ENCODE measurements at places on chromosomes 12 and 14. TPM values are rescaled to one million over a fixed set of nuclear protein-coding genes. Genes with fewer than 3 reads are reported as not detected.

DNA sequence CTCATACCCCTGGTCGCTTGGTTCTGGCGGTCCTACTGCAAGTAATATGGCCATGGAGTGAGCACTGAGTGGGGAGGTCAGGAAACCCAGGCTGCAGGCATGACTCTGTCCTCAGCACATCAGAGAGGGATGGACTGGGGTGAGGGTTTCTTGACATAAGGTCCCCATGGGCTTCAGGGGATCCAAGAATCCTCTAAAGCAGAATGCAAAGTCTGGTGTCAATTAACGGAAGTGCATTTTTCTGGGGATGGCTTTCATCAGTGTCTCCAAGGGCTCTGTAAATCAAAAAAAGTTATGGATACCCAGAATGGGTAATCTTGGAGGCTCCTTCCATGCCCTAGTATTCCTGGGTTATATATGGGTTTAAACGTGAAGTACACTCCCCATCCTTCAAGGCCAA lies 3.7 kb downstream of the FIGNL2 start:
- no peaks in the 10 kb centered on the region for H3K27me3 ChIP-seq
- H3K36me3 ChIP-seq, result no peaks in the 10 kb centered on the region
- H3K27ac ChIP-seq, result no peak overlapping the region
- no peak overlapping the region for H3K4me3 ChIP-seq

DNA sequence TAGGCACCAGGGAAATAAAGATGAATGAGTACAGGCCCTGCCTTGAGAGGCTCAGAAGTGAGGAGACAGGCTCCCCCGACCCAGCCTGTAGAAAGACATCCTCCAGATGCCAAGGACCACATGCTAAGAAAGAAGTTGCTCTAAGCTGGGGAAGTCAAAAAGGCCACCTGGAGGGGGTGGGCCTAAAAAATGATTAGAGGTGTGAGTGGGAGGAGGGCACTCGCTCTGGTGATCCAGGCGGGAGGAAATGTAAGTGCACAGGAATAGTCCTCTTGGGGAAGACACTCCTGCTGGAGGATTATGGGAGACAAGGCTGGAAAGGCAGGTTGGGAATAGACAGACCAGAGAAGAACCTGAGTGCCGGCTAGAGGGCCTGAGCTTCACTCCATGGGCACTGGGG lies 32.2 kb downstream of the SMUG1 start:
- no peak overlapping the region for H3K27ac ChIP-seq
- H3K36me3 ChIP-seq, result no peaks in the 10 kb centered on the region
- DNase-seq, result no peak
- no peaks in the 10 kb centered on the region for H3K27me3 ChIP-seq
- H3K4me3 ChIP-seq, result no peak overlapping the region
- no peaks in the 10 kb centered on the region for H3K4me1 ChIP-seq

GRCh38 chr14:25911831-25912230 lies 686.0 kb downstream of the NOVA1 start:
- no peak overlapping the region for H3K4me3 ChIP-seq
- H3K27me3 ChIP-seq, result no peaks in the 10 kb centered on the region
- H3K4me1 ChIP-seq, result no peaks in the 10 kb centered on the region
- no peak overlapping the region for H3K27ac ChIP-seq
- DNase-seq, result no peak

DNA sequence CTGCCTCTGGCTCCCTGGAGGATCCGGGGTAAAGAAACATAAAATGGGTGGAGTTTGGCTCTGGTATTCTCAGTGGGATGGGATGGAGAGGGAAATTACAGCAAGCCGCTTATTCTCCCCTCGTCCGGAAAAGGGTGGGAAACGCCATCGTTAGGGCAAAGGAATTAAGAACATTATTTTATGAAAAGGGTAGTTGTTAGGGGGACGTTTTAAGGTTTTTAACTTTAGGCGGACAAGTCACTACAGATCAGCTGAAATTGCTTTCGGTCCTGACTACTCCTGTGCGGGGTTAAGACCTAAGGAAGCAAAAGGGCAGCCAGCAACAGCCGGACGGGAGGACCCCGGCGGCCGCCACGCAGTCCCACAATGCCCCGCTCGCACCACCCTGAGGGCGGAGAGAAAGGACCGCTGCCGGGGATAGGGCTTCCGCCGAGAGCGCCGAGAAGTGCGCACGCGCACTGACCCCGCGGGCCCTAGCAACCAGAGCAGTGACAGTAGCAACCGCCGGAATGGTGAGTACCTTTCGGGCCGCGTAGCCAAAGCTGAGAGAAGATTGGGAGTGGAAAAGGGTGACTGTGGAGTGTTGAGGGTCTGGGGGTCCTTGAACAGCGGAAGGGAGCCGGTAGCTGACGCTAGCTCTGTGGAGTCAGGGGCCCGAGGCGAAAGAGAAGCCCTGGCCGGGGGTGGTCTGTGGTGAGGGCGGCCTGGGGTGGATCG lies at the start of gene DNAL1:
TSS of gene DNAL1 (plus strand) at position 456 of the 717 bp plus-strand sequence. CDS start at position 510, 54 bp downstream.
- H3K27me3 ChIP-seq, result no peaks in the 10 kb centered on the region
- H3K27ac ChIP-seq, result peak within 1 kb of the TSS; percentile 80
- H3K4me1 ChIP-seq, result peaks cover 20% of the 10 kb centered on the region
- no peaks in the 10 kb centered on the region for H3K36me3 ChIP-seq
- DNase-seq, result no peak

GRCh38 chr12:31631023-31631724 lies 28.3 kb upstream of the ETFBKMT start:
- H3K27ac ChIP-seq, result no peak overlapping the region
- no peak overlapping the region for H3K4me3 ChIP-seq
- peaks cover 11% of the 10 kb centered on the region for H3K4me1 ChIP-seq
- no peak for DNase-seq
- H3K36me3 ChIP-seq, result no peaks in the 10 kb centered on the region
- H3K27me3 ChIP-seq, result no peaks in the 10 kb centered on the region

GRCh38 chr12:24615967-24616411 lies 332.9 kb downstream of the BCAT1 start:
- H3K27me3 ChIP-seq, result no peaks in the 10 kb centered on the region
- H3K4me1 ChIP-seq, result no peaks in the 10 kb centered on the region
- no peak for DNase-seq
- H3K27ac ChIP-seq, result no peak overlapping the region
- no peaks in the 10 kb centered on the region for H3K36me3 ChIP-seq

SLC25A21 gene
- total RNA-seq, result 0.49 TPM

Measured in vagina (tissue), 2 donors.